ENCODE measurements at places on chromosomes 5 and 9. TPM values are rescaled to one million over a fixed set of nuclear protein-coding genes. Genes with fewer than 3 reads are reported as not detected.

DNA sequence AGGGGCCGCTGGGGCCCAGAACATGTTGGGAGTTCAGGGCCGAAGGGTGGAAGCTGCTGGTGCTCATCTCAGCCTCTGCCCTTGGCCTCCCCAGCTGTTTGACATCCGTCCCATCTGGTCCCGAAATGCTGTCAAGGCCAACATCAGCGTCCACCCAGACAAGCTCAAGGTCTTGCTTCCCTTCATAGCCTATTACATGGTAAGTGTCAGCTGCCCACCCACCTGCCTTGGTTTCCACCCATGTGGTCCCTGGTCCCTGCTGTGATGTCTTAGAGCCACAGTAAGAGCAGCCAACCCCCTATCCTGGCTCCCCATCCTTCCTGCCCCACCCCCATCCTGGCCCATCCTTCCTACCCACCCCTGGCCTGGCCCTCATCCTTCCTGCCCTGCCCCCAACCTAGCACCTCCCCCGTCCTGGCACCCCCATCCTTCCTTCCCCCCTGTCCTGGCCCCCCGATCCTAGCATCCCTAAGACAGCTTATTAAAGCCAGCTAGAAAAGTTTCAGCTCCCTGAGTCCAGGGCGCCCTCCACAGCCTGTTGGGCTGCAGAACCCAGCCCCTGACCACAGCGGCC lies 9.7 kb upstream of the CEL start:
- no peak for DNase-seq

DNA sequence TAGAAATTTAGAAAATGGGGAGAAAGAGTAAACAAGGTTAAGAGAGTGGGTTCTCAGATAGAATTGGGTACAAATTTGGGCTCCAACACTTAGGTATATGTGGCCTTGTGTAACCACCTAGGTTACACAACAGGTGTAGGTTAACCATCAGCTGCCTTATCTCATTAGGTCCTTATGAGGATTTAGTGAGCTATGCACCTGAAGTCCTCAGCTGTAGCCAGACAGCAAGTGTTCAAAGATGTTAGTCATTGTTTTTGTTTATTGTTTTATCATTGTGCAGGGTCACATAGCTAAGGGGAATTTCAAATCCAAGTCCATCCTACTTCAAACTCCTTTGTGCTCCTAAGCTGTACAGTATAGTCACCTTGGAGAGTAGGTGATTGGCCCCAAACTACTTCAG lies 970 bp upstream of the TRIM32 start:
- DNase-seq: no peak

DNA sequence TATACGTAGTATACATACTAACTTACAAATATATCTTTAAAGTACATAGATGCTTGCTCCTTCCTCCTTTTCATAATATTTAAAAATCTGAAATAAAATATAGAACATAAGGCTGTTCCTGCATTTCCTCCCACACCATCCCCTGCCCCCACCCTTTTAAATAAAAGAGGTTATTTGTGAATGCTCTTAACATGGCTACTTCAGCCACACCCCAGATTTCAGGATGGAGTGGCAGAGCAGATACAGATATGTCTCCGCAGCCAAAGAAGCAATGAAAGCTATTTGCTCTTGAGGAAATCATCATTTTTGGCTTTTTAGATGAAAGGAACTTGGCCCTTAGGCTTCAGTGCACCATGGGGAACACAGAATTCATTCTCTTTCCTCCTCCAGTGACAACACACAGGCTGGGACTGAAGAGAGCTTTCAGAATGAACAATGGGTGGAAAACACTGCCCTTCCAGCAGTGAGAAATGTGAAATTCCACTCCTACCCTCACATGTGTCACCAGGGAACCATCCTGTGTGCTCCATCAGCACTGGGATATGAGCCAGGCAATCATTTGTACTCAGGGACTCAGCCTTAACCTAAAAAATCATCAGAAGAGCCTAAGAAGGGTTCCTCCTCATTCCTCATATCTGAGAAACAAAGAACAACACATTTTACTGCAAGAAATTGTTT lies 134.3 kb downstream of the PPP2R2B start:
- DNase-seq: no peak

Gene QSOX2
- 25.4 TPM for total RNA-seq

Gene RNF14
- 22.0 TPM for total RNA-seq

Gene CD180
- 0.02 TPM for total RNA-seq

Gene EMB
- total RNA-seq: 77.6 TPM

Gene CCNO
- total RNA-seq: 0.27 TPM

- DNase-seq: no peak
Measured at GRCh38 chr5:5490774-5491347, 68.4 kb downstream of the ICE1 start.

Gene SCAI
- total RNA-seq: 15.9 TPM

DNA sequence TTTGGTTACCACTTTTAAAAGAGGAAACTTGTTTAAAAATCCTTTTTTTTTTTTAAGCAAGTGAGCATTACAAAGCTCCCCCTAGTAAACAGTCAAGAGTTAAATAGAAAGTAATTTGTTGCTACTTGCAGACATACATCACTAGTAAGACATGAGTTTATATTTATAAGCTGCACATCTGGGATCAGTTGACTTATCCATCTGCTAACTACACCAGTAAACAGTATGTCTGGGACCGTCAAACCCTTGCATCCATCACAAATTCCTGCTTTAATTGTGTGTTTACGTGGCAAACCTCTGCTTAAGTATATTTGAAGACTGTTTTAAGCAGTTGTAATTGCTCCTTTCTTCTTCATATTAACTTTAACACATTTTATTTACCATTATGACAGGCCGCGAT lies 146.8 kb downstream of the EBF1 start:
- DNase-seq: no peak

- DNase-seq: no peak
Measured at GRCh38 chr5:72608926-72609325, 101.7 kb upstream of the ZNF366 start.

Gene GMCL2
- total RNA-seq: not detected

DNA sequence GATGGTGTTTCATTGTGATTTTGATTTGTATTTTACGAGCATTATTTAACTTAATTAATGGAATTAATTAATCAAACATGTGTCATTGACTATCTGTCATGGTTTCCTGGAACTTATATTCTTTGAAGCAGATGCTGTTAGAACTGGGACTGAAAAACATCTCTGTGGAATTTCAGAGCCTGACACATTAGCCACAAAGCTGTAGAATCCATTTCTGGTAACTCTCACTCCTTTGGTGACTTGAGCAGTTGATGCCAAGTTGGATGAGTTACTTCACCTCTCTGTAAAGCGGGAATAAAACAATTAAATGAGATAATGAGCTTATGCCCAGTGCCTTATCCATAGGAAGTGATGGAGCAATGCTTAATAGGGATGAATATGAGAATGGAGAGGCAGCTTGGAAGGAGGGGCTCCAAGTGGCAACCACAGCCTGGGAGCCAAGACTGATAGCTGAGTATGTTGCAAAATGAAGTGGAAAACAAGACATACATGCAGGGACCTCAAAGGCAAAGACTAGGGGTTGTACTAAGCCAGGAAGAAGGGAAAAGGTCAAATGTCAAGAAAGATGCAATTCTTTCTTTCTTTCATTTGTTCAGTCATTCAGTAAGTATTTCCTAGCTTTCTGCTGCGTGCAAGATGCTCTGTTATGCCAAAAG lies 23.1 kb upstream of the ADRA1B start:
- DNase-seq: no peak

Gene FST
- not detected for total RNA-seq

- DNase-seq: peak; percentile 54
Measured at GRCh38 chr9:37408933-37409710, 13.4 kb upstream of the GRHPR start.
